ENCODE measurements at places on chromosomes 16 and 17. TPM values are rescaled to one million over a fixed set of nuclear protein-coding genes. Genes with fewer than 3 reads are reported as not detected.
A peak's percentile ranks its signal among the peaks of the same experiment; 100 is the strongest.

- no peak for ATAC-seq
Observed at GRCh38 chr16:71746442-71747046, 22.0 kb upstream of the PHLPP2 start.

- ATAC-seq = peak; percentile 48
Observed at GRCh38 chr16:67652578-67653127, 7.4 kb downstream of the ACD start.

GRCh38 chr17:2867441-2868424 is 71.5 kb downstream of the RAP1GAP2 start:
- ATAC-seq = no peak

DNA sequence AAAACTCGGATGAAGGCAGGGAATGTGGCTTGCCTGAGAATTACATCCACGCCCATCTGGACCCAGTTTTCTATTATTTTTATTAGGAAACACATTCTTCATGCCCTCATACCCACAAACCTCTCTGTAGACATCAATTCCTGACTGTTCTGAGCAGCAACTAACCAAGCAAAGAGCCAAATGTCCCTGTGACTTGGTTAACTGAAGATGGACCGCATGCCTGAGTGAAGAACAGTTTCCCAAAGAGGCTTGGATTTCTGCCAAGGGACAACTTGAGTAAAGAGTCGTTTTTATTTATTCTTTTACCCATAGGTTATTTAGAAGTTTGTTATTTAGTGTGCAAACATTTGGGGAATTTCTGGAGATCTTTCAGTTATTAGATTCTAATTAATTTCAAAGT is 259.8 kb downstream of the GRIN2A start:
- ATAC-seq = no peak

DNA sequence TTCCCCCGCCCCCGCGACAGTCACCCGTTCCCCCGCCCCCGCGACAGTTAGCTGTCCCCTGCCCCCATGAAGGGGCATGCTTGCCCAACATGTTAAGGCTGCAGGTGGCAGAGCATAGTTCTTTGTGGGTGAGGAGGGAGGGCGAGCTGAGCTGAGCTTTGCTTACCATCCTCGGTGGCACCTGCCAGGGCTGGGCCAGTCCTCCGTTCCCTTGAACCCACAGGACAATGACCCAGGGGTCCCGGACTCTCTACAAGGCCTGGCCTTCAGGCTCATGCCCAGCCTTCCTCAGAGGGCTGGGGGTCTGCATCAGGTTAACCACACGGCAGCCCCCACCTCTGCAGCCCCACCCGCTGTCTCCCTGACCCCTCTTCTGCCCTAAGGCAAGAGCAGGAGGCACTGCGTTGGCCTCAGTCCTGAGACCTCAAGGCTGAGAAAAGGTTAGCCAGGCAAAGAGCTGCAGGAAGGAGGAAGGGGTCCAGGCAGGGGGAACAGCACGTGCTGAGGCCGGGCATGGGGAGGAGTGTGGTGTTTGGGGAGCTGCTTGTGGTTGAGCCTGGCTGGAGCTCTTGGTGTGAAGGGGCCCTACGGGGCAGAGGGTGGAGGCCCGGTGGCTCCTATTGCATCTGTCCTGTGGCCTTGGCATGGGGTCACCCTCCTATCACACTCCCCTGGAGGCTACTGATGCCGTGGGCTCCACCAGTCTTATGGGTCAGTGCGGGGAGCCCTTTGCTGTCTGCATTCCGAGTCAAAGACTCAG is 11.4 kb upstream of the DOC2B start:
- ATAC-seq = peak; percentile 32

DNA sequence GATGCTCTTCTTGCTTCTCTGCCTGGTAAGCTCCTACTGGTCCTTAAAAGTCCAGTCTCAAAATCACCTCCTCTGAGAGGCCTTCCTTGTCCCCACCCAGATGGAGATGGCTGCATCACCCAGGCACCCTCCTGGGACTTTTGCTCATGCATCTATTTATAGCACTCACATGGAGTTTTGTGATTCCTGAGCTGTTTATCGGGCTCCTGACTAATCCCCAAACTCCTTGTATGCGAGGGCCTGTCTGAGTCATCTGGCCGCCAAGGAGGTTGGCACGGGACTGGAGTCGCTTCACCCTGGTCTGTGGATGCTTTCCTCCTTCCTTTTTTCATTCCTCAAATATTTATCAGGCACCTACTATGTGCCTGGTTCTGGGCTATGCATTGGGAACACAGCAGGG is 2.3 kb upstream of the MAP2K3 start:
- ATAC-seq = no peak

- no peak for ATAC-seq
Observed at GRCh38 chr17:10631048-10631700, 25.9 kb downstream of the MYH3 start.

- ATAC-seq = no peak
Observed at GRCh38 chr16:87086575-87086974, 230.6 kb downstream of the C16orf95 start.

- no peak for ATAC-seq
Observed at GRCh38 chr17:7859028-7859427, 1.2 kb downstream of the CYB5D1 start.

DNA sequence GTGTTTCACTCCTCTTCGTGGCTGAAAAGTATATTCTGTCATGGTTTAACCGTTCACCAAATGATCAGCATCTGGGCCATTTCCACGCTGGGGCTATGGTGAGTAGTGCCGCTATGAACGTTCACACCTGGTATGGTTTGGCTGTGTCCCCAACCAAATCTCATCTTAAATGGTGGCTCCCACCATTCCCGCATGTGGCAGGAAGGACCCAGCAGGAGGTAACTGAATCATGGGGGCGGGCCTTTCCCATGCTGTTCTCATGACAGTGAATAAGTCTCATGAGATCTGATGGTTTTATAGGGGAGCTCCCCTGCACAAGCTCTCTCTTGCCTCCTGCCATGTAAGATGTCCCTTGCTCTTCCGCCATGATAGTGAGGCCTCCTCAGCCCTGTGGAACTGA is 45.7 kb upstream of the ZNF469 start:
- no peak for ATAC-seq

Gene ELMO3
- 26.3 TPM for total RNA-seq

Gene MT2A
- total RNA-seq = 220 TPM

Gene SDR42E2
- total RNA-seq = not detected

Measured in esophagus mucosa (tissue), 1 donor.